ACHN (cell line): ENCODE measurements at places on chromosomes 4 and X.

- no peak for DNase-seq
These were observed 103.8 kb upstream of the LEF1 start for GRCh38 chr4:108272561-108272960.

DNA sequence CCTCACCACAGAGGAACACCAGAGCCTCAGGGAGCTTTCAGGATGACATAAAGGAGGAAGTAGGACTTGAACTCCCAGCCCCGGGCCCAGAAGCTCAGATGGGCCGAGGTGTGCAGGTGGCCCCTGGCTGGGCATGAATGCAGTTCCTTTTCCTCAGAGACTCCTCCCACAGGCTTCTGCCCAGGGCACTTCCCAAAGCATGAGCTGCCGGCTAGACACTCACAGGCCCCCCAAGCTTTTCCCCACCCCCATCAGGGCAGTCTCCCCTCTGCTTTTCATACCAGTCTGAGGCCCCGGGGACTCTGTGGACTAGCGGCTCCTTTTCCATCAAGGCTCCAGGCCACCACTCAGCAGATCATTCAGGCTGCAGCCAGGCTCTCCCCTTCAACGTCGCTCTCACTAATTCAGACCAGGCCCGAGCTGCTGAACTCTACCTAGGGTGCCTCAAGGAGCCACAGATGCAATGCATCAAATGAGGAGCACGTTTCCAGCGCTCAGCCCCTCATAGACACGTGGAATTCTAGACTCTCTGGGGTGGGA, 36.9 kb downstream of the HMX1 start:
- DNase-seq, result no peak

- DNase-seq, result peak; percentile 60
These were observed 221.7 kb downstream of the RBMX2 start for GRCh38 chrX:130623518-130623917.

DNA sequence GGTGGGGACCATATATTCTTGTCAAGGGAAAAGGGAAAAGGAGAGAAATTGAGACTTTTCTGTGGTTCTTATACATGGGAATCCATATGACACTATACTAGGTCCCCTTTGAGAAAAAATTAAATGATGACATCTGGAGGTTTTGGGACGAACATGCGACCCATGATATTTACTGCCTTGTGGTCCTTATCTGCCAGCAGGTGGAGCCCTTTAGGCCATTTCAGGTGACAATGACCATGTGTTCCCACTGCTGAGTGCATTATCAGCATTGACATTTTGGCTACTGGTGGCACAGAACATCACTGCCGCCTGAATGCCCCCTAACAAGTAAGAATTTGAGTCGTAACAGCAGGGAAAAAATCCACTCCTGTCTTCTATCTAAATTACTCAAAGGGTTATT, 843.4 kb downstream of the FSTL5 start:
- DNase-seq, result peak; percentile 27
